ENCODE measurements at places on chromosomes 2 and 18. TPM values are rescaled to one million over a fixed set of nuclear protein-coding genes. Genes with fewer than 3 reads are reported as not detected.

- no peak for DNase-seq
These were observed 260.3 kb downstream of the TPGS2 start for GRCh38 chr18:36568487-36568886.

GRCh38 chr2:179222076-179222475 is 42.6 kb downstream of the SESTD1 start:
- DNase-seq: no peak

B3GNT7 gene
- not detected for total RNA-seq

DNA sequence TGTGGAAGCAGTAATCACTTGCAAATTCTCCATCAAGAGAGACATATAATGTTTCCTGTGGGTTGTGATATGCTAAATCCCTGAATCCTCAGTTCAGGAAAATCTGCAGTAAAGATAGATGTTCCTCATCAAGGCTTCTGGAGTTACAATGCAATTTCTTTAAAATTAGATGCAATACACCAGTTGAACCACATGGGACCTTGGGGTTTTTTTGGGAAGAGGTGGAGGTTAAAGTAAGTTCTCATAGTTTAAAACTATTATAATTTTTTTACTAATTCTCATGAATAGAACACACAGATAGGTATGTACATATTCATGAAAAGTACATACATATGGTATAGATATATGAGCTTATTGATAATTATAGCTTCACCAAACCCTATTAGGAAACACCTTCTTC is 496.2 kb downstream of the SATB2 start:
- DNase-seq: no peak

PLEK gene
- 6.9 TPM for total RNA-seq
